ENCODE measurements at places on chromosomes 13 and 19. TPM values are rescaled to one million over a fixed set of nuclear protein-coding genes. Genes with fewer than 3 reads are reported as not detected.

GRCh38 chr13:48001114-48001881 is at the start of gene SUCLA2:
TSS of gene SUCLA2 (minus strand) at chr13:48001273. CDS start at chr13:48001269, 4 bp downstream.
- peak; percentile 98 for DNase-seq

DNA sequence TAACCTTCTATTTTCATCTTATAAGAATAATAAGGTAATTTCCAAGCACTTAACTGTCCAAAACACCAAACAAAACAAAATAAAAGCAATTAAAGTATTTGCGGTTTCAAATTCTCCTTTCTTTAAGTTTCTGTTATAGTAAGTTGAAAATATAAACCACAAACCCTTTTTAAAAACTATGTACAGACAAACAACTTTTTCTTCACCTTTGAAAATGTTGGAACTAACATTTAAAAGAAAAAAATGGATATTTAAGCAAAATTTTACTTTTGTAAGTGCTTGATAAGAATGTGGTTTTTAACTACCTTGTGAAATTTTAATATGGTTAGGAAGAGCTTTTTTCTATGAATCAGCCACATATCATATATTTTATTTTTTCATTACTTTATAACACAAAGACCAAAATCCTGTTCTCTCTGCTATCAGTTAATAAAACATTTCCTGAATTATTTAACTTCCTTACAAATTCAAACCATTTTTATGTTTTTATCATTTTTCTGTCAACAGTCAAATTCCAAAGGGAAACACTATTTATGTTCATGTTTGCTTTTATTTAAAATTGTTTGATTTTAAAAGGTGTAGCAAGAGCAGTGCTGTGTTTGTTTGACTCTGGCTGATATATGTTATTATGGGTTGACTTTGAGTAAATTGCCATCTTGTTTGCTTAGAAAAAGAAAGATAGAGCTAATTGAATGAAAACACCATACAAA is 554.1 kb upstream of the KLHL1 start:
- DNase-seq = no peak

- DNase-seq = no peak
Observed at GRCh38 chr13:113538689-113539058, 45.9 kb upstream of the TFDP1 start.

DNA sequence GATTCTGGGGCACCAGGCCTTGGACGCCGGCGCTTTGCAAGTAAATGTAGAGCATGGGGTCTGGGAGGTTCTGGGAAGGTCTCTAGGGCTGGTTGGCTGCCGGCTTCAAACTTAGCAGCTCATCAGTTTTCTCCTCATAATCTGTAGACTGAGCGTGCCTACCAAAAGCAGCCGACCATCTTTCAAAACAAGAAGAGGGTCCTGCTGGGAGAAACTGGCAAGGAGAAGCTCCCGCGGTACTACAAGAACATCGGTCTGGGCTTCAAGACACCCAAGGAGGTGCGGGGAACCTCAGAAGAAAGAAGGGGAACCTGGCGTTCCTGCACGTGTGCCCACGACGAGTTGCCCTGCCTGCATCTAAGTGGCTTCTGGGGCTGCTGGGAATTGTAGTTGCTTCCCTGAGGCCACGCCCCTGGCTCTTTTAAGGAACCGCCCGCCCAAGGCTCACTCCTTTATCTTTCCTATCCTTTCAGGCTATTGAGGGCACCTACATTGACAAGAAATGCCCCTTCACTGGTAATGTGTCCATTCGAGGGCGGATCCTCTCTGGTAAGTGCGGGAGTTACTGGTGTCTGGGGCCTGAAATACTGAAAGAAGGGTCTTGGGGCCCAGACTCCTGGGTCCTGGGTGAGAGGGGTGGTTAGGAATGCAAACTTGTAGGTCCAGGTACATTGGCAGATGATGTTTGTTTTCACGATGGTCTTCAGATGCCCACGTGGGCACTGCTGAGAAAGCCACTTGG is 984 bp downstream of the RPS11 start:
- peak; percentile 54 for DNase-seq

DNA sequence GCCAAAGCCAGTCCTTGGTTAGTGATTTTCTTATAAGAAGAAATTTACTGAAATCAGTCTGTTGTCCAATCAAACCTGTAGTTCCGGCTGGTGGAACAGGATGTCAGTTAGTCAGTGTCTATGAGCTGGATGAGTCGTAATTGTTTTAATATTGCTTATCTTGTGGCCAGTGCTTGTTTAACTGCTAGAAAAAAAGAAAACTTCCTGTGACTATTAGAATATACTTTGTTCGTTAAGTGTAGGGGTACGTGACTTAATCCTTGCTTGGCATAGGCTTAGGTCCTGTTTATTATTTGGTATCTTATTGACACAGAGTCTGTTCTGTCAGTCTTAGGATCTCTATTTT is 1484.8 kb upstream of the MIR17HG start:
- no peak for DNase-seq

GRCh38 chr19:18436671-18437490 is 1.1 kb downstream of the ISYNA1 start:
- DNase-seq = peak; percentile 82

Gene IGFL2
- total RNA-seq = not detected
